Substantia nigra (tissue), 51 donors: ENCODE measurements at places on chromosomes 16 and 17.

GRCh38 chr16:79897104-79897452 is 296.5 kb upstream of the MAF start:
- DNase-seq: no peak

DNA sequence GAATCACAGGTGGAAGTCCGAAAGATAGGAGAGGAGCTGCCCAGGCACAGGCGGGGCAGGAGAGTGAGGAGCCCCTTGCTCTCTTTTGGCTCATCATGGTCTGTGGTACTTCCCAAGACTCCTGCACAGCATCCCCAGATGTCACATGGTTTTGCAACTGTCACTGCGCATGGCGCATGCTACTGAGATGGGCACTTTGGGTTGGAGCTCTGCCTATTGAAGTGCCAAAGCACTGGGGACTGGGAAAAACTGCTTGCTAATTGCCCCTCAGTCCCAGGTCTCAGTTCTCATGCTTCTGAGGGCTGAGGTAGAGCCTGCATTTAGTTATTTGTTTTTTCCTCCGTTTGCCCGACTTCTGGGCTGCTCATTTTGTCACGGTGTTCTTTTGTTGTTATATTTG is 156.8 kb upstream of the CDH13 start:
- DNase-seq: no peak

- no peak for DNase-seq
Observed at GRCh38 chr17:12927541-12928425, 90.0 kb downstream of the ELAC2 start.

- no peak for DNase-seq
Observed at GRCh38 chr16:81550432-81550808, 105.8 kb downstream of the CMIP start.

DNA sequence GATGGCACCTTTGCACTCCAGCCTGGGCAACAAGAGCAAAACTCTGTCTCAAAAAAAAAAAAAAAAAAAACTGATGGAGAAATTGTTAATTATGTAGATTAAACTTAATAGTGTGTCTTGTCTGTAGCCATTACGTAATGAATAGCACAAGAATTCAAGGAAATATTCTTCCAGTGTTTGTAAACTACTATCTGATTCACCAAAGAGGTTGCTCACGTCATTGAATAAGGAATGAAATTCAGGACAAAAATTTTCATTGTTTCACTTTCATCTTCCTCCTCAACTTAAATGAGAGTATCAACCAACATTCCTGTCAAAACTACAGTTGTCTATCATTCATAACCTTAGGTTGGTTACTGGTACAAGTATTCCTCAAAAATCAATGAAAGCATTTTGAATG is 30.7 kb upstream of the MYO18A start:
- DNase-seq: no peak

DNA sequence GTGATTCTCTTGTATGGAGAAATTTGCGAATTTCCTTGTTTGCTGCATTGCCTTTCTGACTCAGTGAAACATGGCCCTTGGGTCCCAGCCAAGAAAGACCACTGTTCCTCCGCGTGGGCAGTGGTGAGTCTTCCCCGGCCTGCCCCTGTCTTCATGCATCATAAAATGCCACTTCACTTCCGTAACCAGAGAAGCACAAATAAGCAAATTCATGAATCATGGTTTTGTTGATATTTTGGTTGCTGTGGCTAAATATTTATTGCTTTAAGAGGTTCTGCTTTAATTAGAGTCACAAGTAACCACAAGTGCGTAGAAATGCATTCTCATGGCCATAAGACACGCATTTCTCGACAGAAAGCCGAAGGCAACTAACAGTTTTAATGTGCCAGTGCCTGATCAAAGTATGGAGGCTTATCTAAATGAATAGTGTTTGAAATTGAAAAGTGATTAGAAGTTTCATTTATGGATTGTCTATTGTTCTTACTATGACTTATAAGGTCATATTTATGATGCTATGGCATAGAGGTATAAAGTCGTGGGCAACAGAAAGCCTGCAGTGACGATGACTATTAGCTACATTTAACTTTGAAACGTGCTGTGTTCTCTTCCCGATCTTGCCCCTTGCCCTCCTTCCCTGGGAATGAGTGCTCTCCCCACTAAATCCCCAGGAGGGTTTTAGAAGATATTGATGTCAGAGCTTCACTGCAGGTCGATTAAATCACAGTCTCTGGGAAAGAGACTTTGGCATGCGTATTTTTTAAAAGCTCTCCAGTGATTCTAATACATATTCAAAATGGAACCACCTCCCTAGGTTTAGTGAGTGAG is 76.0 kb downstream of the WIPI1 start:
- no peak for DNase-seq

DNA sequence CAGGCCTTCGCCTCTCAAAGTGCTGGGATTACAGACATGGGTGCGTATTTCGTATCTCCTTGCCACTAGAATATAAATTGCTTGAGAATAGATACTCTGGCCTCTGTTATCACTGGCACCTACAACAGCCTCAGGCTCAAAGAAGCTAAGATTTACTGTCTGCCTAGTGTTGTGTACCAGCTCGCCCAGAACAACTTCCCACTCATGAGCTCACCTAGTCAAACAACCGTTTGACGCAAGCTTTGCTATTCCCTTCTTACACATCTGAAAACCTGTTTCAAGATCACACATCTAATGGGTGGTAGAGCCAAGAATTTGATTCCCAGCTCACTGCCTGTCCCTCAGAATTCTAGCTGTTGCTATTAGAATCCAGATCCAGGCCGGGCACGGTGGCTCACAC is 24.4 kb downstream of the MIS12 start:
- DNase-seq: no peak

- DNase-seq: no peak
Observed at GRCh38 chr17:74861662-74862107, 2.0 kb upstream of the GRIN2C start.

GRCh38 chr17:33292201-33292980 is 704 bp downstream of the ASIC2 start:
- no peak for DNase-seq

DNA sequence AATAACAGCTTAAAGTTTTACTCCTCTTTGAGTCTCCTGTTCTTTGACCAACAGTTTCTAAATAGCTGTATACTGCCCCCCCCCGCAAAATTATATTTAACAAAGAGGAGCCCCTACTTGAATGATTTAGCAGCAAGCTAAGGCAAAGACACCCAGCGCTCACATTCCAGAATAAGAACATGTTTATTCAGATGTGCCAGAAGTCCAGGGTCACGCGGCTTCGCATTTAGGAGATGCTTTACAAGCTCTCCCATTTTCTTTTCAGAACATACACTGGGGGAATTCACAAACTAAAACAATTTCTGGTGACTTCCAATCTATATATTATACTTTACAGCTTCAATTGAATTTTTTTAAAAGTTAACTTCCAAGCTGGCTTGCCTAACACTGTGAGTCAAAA is 5.3 kb downstream of the PLD6 start:
- no peak for DNase-seq

- no peak for DNase-seq
Observed at GRCh38 chr16:27224271-27224737, 21.0 kb downstream of the KDM8 start.

GRCh38 chr17:78864117-78864516 is 23.5 kb upstream of the USP36 start:
- no peak for DNase-seq
